ENCODE measurements at places on chromosomes 3 and 15.

GRCh38 chr3:47152578-47152977 lies 11.3 kb downstream of the SETD2 start:
- DNase-seq = no peak

DNA sequence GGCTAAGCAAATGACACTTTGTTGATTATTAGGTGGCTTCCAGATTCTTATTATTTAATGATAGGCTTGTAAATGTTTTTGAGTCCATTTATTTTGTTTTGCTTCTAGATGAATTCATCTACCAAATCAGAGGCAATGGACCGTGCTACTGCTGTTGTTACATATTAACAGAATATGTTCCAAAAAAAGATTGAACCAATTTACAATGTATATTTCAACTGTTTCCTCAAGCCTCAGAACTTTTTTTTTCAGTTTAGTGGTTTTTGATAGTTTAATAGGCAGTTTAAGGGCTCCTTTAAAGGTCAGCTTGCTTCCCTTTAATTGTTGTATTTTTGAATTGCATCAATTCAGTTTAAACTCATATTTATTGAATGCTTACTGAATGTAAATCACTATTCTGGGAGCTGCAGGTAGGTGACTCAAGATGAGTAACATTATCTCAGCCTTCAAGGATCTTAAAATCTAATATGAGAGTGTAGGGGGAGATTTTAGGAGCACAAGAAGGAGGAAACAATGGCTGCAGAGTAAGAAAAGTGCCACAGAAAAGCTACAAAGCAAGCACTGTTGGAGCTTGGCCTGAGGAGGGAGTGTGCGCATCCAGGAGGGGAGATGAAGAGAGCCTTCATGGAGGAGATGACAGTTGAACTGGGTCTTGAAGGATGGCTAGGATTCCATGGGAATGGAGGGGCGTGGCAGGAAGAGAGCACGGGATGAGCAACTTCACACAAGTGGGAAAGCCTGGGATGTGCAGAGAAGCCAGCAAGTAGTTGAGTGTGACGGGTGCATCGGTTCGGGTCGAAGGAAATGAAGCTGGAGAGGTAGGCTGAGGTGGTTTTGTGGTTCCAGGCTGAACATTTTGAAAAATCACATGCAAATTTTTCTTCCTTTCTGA lies 14.7 kb downstream of the MAP2K1 start:
- DNase-seq = no peak

DNA sequence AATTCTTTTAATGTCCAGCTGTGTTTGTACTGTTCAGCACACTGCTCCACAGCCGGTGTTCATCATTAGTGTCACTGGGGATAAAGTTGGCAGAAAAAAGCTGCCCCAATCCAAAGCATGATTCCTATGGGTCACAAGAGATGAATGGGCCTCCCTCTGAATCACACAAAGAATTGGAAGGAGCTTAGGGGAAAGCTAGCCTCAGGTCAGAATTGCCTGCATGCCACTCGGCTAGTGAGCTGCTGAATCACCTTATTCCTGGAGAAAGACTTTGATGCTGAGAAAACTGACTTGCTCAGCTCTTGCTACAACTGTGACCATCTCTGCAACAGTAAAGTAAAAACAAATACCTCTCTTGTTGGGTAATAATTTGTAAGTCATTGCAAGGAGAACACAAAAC lies 3.5 kb downstream of the CCK start:
- DNase-seq = no peak

DNA sequence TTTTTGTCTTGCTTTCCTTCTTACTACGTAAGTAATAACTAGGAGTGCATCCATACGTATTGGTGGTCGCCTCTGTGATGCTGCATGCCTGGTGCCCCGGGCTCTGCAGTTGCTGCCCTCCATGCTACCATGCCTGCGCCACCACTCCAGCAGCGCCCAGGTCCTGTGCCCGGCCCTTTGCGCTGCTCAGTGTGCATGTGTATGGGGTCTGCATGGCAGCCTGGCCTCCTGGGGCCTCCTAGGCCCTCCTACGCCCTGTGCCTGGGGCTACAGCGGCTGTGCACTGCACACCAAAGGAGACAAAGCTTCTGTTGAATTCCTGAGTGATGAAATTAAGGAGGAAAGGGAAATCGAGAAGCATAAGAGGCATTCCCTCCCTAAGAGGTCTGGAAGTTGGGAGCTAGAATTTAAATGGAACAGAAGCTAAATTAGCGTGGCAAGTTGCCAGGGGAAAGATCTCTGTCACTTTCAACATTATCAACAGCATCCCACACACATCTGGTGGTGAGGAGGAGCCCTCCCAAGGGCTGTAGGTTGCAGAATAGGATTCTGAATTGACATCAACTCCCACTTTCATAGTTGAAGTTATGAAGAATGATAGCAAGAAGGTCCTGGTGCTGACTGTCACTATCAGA lies 275.0 kb upstream of the CHRM5 start:
- no peak for DNase-seq

DNA sequence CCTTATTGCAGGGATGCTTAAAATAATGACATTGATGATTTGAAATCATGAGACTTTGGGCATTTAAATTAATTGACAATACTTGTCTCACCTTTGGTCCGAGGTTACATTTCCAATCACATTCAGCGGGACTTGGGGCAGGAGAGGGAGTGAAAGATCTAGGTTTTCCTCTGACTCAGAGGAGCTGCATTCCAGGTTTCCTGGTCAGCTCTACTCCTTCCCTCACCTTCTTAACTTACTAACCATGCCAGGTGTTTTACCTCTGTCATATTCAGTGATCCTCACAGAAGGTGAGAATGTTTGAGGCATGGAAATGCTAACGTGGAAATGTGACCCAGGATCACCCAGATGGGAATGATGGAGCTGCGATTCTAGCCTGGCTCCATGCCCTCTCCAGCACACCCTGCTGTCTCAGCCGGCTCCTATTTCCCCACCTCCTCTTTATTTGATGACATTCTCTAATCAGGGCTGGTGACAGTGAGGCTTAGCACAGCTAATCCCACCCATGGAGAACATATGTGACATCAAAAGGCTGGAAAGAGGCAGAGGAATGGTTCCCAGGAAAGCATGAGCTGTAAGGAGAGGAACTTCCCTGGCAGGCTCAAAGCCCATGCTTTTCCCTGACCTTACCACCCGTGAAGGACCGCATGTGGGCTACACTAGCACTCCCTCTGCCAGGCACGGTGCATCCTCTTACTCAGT lies 38.7 kb downstream of the THSD4 start:
- DNase-seq = no peak

DNA sequence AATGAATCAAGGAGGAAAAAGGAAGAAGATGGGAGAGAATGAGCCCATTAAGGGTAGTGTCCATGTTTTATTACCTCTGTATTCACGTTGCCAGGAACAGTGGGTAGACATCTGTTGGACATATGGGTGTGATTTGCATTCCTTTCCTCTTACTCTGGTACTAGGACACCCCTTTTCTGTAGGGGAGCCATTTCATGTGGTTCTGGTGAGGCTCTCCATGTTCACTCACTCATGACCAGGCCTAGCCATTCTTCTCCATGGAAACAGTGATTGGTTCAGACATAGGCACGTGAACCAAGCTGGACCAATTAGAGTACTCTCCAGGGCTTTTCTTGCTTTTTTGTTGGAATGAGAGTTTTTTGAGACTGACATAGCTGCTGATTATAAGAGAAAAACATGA lies 39.6 kb upstream of the PDCD6IP start:
- DNase-seq = no peak

GRCh38 chr3:22704571-22705354 lies 498.4 kb upstream of the UBE2E2 start:
- no peak for DNase-seq

GRCh38 chr15:38558372-38559059 lies 6.1 kb downstream of the RASGRP1 start:
- DNase-seq = no peak

- DNase-seq = no peak
Observed at GRCh38 chr3:175192536-175192935, 333.4 kb downstream of the NAALADL2 start.
